ENCODE measurements at places on chromosomes 6 and 20.
A peak's percentile ranks its signal among the peaks of the same experiment; 100 is the strongest.

- DNase-seq = peak; percentile 3
These were observed 3.3 kb downstream of the NPBWR2 start for GRCh38 chr20:64103871-64104666.

DNA sequence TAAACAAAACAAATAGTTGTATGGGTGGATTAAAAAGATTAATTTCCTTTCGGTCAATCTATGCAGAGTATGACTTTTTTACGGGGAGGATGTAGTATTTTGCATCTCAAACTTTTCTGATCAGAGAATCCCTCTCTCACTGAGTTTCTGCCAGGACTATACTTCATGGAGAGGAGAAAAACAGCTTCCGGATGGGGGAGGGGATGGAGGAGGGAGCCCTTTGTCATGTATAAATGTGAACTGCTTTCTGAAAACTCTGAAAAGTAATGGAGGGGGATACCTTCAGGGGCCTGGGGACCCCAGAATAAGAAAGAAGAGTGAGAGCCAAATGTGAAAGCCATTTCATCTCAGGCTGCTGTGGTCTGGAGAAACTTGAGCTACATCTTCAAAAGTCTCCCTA is 173.1 kb upstream of the KCNK16 start:
- DNase-seq = no peak

- no peak for DNase-seq
These were observed 322.5 kb downstream of the BMP2 start for GRCh38 chr20:7090001-7090400.

- no peak for DNase-seq
These were observed 295.7 kb downstream of the PHACTR1 start for GRCh38 chr6:13012296-13012695.

DNA sequence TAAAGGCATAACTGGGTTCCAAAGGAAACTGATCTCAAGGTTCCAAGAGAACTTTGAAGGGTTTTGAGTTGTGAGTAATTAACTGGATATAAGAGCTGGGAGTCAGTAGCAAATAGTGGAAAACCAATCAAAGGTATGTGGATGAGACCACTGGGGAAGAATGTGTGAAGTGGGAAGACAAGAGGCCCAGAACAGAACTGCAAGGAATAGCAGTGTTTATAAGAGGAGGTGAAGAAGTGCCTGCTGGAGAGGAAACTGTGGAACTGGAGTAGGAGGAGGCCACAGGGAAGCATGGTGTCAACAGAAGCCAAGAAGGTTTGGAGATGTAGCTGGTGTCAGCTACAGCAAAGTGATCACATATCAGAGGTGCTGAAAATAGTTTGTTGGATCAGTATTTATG is 18.7 kb upstream of the HDAC2 start:
- no peak for DNase-seq

GRCh38 chr20:48924756-48925109 is 3.2 kb downstream of the ARFGEF2 start:
- DNase-seq = no peak

GRCh38 chr6:5484692-5485091 is 223.4 kb downstream of the FARS2 start:
- DNase-seq = no peak

GRCh38 chr6:110430236-110430635 is 14.9 kb upstream of the DDO start:
- DNase-seq = no peak

- DNase-seq = no peak
These were observed 9.2 kb downstream of the ATG5 start for GRCh38 chr6:106316375-106316766.

DNA sequence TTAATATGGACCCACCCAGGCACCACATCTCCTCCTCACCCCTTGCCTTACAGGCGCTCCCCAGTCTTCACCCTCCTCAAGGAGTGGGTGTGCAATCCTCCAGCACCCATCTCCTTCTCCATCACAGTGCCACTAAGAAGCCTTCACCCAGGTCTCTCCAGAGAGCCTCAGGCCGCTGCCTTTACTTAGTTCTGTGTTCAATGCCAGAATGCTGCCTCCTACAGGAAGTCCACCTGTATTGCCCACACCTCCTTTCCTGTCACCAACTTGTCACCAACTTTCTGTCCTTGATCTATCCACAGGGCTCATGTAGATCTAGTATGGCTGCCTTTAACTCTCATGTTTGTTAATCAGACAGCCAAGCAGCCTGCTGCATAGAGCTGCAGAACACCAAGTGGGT is 586 bp upstream of the LST1 start:
- peak; percentile 49 for DNase-seq

DNA sequence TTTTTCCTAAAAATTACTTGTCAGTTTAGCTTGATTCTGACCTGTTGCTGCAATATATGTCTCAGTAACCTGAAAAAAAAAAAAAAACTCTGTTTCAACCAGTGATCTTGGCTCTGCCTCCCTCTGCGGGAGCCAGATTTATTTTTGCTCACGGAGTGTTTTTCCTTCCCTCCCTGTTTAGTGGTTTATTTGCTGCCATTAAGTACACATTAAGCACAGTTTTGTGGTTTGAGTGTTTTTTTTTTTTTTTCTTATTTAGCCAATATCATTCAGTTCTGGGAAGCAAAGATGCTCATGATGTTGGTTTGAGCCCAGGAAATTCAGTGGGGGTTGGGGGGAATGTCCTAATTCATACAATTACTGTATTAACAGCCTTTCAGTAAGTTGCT is 110.1 kb upstream of the GPR6 start:
- DNase-seq = no peak

DNA sequence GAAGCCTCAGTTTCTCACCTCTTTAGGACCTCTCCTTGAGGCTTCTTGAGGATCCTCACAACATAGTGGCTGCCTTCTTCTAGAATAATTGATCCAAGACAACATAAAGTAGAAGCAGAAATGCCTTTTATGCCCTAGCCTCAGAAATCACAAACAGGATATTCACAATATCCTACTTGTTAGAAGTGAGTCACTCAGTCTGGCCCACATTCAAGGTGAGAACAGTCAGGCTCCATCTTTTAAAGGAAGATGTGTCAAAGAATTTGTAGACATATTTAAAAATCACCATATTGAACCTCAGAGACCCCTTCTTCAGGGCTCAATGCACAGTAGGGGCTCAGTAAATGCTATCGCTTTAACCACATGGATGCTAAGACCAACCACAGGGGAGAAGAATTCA is 20.8 kb upstream of the FAM83D start:
- DNase-seq = no peak

DNA sequence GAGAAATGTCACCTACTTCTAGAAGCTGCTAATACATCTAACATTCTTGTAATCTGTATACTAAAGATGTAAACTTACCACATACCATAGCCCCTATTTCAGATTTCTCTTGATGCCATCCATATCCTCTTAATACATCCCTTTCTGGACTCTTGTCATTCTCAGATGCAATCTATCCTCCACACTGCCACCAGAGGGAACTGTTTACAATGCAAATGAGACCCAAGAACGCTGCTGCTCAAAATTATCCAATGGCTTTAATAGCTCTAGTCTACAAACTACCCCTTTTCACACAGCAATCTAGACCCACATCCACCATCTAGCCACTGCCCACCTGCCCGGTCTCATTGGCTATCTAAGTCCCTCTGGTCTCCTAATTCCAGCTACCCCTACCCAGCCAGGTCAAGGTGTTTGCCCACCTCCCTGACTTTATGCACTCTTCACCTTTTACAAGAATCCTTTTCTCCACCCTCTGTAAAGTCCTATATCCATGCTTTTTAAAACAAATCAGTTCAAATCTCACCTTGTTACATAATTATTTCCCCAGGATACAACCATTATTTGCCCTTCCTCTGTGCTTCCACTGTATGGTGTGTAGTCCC is 14.8 kb downstream of the FAXC start:
- DNase-seq = peak; percentile 13

GRCh38 chr6:32529697-32530430 is at the start of gene HLA-DRB5:
TSS of gene HLA-DRB5 (minus strand) at chr6:32530287. CDS start at chr6:32530224, 63 bp downstream.
- DNase-seq = peak; percentile 18

DNA sequence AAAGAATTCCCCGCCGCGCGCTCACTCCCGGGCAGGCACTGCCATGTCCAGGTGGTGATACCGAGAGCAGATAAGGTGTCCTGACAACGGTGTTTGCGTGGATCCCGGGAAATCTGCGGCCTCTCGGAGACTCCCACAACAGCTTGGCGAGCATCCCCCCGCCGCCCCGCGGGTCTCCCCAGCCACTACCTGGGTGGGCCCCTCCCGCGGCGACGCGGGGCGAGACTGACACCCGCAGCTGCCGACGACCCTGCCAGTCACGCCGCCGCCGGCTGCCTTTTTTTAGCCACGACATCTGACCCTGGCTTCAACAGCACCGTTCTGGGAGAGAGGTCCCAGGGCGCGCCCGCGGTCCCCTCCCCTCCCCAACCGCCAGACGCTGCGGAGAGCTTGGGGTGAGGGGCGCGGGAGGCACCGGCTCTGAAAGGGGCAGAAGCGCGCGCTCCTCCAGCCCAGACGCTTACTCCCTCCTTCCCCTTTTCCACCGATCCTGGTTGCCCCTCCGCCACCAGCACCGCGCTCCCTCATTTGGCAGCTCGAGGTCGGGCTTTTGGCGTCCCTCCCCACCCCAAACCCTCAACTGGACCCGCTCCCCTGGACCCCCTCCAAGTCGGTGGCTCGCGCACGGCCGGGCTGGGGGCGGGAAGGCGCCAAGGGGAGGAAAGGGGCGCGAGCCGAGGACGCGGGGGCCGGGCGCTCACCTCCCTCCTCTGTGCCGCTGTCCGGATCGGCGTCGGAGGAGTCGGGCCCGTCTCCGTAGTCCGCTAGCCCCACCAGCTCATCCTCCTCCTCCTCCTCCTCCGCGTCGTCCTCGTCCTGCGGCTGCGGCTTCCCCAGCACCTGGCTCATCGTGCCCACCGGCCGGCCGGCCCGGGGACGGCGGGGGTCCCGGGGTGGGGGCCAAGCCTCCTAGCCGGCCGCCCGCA is 665 bp downstream of the RRAGD start:
- peak; percentile 42 for DNase-seq

- no peak for DNase-seq
These were observed 135.7 kb downstream of the SYNDIG1 start for GRCh38 chr20:24604966-24605665.

- no peak for DNase-seq
These were observed 520.0 kb upstream of the IRAK1BP1 start for GRCh38 chr6:78347191-78347916.

DNA sequence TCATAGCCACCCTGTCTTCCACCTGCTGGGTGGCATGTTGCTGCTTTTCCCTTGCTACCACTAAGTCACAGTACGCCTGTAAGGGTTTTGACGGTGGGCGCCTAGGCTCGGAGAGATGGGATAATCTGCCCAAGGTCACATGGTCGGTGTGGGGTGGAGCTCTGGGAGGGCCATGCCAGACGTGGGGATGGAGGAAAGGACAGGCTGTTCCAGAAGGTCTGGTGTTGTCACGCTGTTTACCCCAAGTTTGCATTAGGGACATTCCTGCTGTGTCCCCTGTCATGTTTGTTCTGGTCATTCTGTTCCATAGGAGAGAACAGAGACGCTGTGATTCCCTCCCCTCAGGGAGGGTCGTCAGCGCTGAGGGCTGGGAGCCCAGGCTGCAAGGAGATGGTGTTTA is 16.1 kb downstream of the IP6K3 start:
- DNase-seq = no peak

DNA sequence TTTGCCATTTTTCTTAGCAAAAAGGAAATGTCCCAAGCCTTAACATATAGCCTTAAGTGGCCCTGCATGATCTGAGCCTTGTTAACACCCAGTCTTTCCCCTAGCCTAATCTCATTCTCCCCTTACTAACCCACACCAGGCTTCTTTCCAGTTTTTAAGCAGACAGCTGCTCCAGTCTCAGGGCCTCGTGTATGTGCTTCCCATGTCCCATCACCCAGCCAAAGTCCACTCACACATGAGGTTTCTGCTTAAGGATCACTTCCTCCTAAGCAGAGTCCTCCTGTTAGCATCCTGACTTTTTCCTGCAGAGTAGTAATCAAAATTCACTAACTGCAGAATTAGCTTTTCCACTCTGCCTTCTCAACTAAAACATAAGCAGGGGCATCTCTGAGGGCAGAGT is 96.1 kb downstream of the SMLR1 start:
- DNase-seq = no peak

GRCh38 chr6:33418690-33419291 is 884 bp upstream of the CUTA start:
- DNase-seq = peak; percentile 74

DNA sequence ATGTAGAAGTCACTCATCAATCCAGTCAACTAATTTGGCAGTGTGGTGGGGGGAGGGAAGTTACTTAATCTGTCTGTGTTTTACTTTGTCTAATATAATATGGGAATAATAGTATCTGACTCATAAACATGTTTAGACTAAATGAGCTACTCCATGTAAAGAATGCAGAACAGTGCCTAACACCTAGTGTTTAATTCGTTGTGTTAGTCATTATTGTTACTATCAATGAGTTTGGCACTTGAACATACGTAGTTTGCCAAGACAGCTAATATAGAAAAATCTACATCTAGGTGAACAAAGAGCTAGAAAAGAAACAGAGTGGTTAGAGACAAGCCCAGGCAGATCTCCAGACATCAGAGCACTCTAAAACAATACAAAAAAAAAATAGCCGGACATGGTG is 49.1 kb downstream of the IRAK1BP1 start:
- no peak for DNase-seq

DNA sequence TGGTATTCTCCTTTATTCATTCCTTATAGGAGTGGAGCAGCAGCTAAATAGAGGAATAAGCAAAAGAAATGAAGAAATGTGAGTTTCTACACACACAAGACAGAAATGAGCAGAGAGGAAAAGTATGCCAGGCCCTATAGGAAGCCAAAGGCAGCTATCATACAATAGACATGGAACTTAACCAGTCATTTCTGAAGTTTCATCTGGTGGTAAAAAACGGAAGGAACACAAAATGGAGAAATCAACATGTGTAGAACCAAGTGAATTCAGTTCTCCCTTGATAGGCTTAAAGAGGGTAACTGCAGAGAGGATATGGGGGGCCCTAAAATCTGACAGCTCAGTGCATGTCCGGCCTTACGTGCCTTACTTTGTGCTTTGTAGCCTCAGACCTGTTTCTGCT is 44.6 kb downstream of the TSBP1 start:
- no peak for DNase-seq

DNA sequence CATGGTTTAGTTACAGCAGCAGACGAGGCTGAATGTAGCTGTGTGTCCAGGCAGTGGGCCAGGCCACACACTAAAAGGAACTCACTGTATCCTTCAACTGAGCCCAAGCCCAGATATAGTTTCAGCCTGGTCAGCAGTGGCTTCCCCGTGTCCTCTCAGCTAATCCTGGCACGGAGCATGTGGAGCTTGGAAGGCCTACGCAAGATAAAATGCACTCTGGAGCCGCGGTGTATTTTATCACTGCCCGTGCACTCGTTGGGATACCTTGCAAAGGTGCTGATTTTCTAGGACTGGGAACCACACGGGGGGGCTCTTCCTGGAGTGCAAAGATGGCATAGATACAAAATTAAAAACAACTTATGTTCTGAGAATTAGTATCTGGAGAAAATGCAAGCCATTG is 48.4 kb upstream of the IYD start:
- no peak for DNase-seq
